ENCODE measurements at places on chromosomes 7 and 10. TPM values are rescaled to one million over a fixed set of nuclear protein-coding genes. Genes with fewer than 3 reads are reported as not detected.

GRCh38 chr7:96088579-96088978 lies 233.3 kb downstream of the SLC25A13 start:
- DNase-seq = no peak

- no peak for DNase-seq
Observed at GRCh38 chr10:88033385-88033784, 170.0 kb downstream of the PTEN start.

DNA sequence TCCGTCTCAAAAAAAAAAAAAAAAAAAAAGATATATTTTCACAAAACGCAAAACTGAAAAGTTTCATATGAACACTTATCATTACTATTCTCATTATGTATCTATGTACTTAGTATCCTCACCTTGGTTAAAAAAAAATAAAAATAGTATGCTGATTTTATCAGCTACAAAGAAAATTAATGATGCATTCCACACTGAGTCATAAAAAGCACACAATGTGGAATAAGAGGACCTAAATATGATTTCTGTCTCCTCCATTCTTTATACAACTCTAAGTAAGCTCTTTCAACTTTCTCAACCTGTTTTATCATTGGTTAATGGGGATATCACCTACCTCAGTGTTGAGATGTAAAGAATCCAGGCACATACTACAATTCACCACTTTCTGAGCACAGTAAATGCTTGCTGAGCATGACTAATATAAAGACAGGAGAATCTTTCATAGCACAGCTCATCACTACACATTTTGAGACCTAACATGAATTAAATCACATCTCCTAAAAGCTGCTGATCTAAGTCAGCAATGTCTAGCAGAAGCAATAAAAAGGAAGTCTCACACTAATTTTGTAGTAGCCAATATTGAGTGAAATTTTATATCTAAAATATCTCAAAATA lies 2.7 kb downstream of the SNX13 start:
- DNase-seq = no peak

The GJD4 gene
- not detected for total RNA-seq

The TIMM23B gene
- 21.1 TPM for total RNA-seq

The CRPPA gene
- total RNA-seq = 3.3 TPM

The BAMBI gene
- 6.9 TPM for total RNA-seq

Data from upper lobe of left lung (tissue), 6 donors.